Stimulated activated CD8-positive, alpha-beta memory T cell treated with anti-CD3 and anti-CD28 coated beads, Interleukin-7, amount 100 ng/mL, for 24 hours (primary cell): ENCODE measurements at places on chromosomes 5 and 9.

DNA sequence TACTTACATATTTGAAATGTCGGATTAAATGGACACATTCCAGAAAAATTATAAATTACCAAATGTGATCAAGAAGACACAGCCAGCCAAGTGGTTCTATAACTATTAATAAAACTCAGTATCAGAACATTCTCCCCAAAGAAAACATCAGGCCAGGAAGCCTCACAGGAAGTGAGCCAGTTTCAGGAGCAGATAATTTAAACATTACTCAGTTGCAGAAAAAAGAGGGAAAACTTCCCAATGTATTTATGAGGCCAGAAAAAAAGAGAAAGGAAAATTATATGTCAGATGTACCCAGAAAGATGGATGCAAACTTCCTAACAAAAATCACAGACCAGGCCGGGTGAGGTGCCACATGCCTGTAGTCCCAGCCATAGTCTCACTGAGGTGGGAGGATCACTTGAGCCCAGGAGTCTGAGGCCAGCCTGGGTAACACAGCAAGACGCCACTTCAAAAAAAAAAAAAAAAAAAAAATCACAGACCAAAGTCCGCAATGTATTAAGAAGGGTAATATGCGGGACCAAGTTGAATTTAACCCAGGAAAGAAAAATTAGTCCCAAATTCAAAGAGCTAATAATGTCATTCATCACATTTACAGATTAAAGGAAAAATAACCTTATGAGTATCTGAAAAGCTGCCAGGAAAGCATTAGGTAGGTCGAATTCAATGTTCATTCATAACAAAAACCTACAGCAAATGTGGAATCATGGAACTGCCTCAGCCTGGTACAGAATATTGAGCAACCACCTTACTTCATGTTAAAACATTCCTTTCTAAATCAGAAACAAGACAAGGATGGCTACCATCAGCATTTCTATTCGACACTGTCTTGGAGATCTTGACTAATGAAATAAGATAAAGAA, 37.2 kb upstream of the NRARP start:
- no peak for DNase-seq

GRCh38 chr5:36948650-36949049, 72.1 kb downstream of the NIPBL start:
- DNase-seq, result no peak

DNA sequence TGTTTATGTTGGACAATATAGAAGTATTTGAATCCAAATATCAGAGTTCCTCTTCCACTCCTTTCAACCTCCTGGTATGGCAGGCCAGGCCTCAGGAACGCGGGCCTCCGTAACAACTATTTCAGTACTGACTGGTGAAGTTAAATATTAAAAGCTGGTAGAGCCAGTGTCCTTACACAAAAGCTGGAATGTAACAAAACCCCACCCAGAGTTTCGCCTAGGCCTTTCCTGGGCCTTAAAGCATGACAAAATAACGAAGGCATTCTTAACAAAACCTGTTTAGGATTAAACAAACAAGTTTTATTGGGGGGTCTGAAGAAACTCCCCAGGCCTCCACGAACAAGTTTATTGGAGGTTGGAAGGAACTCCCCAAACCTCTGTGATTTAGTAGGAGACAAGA, 61.6 kb upstream of the GNE start:
- no peak for DNase-seq

GRCh38 chr5:58496488-58496887, 5.3 kb downstream of the GAPT start:
- no peak for DNase-seq

GRCh38 chr5:72940082-72940481, 15.8 kb upstream of the FCHO2 start:
- no peak for DNase-seq

DNA sequence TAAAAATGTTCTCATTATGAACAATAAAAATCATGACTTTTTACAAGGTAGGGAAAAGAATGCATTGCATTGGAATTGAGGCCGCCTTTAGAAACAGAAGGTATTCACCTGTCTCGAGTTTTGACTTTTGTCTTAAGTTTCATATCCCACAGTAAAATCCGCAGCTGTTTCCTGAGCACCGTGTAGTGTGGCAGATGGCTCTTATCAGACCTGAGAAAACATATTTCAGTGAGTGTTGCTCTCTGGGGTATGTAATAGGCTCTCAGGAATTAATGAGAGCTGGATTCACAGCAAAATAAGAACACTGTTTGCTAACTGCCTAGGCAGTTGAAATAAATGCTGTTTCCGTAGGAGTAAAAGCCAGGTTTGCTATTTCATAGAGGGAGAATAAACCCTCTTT, 221.4 kb downstream of the CFAP90 start:
- DNase-seq, result no peak

DNA sequence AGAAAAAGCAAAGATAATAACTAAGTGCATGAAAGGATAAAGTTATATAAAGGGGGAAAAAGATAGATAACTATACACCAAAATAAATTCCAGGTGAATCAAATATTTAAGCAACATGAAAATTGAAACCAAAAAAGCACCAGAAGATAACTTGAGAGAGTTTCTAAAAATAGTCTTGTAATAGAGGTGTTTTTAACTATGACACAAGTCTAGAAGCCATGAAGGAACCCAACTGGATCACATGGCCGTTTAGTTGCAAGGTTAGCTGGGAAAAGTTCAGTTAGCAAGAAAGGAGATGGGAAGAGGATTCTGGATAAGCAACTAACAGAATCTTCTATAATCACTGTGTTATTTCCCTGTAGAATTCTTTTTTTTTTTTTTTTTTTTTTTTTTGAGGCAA, 9.2 kb upstream of the RASA1 start:
- DNase-seq, result no peak

DNA sequence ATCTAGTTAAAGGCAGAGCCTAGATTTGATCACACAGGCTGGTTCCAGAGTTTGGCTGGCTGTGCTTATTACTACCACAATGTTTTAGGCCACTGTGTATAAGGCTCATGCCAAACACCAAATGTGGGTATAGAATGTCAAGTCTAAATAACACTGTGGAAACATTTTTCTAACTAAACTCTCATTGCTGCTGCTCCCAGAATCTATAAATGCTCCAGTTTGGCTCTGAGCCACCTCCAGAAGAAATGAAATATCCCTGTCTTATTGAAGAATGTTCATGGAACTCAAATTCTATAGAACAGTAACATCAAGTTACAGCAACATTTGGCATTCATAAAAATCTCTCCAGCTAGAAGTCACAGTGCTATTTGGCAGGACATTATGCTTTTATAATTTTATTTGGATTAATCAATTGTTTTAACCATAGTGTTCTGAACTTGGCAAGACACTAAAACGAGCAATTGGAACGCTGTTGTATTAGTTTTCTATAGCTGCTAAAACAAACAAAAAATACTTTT, 178.1 kb upstream of the COX7C start:
- no peak for DNase-seq

DNA sequence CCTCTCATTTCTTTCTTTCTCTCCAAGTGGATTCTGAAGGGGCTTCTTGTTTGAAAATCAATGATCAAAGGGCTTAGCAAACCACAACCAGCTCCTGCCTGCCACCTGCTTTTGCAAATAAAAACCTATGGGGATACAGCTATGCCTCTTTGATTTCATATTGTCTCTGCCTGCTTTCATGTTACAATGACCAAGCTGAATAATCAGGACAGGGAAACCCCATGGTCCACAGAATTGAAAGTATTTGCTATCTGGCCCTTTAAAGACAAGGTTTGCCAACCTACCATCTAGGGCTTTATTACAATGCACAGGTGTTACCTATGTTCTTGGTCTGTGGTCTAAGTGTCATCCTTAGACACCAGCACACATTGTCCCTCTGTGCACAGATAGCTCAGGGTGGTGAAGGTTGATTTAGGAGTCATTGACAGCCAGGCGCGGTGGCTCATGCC, 28.8 kb upstream of the PLIN2 start:
- DNase-seq, result no peak

GRCh38 chr9:99114049-99114440, 9.1 kb downstream of the TGFBR1 start:
- DNase-seq, result no peak

- DNase-seq, result no peak
Observed at GRCh38 chr5:52428977-52429489, 358.7 kb upstream of the ITGA1 start.

- no peak for DNase-seq
Observed at GRCh38 chr5:34957857-34958690, 28.7 kb downstream of the DNAJC21 start.

DNA sequence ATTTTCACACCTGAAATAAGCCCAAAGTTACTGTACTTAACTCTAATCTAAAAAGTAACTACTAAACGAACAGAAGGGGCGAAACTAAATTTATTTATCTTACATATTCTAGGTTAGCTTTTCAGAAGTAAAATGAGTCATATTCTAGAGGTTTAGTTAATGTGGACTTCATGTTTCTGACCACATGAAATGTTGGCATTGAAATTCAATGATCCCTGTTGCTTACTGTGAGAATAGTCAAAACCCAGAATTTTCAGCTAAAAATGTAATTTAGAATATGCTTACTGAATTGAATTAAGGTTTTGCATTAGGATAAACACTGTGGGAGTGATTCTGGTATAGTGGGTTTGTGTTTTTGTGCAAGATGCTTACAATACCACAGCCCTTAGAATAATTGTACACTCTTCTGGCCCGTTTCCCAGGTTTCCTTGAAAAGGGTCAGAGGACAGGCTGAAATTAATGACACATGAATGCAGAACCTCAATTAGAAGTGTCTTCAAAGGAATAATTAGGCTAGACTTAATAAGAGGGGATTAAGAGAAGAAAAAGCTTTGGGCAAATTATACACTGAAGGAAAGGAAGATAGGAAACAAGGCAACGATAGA, 1.4 kb upstream of the SNX18 start:
- no peak for DNase-seq

DNA sequence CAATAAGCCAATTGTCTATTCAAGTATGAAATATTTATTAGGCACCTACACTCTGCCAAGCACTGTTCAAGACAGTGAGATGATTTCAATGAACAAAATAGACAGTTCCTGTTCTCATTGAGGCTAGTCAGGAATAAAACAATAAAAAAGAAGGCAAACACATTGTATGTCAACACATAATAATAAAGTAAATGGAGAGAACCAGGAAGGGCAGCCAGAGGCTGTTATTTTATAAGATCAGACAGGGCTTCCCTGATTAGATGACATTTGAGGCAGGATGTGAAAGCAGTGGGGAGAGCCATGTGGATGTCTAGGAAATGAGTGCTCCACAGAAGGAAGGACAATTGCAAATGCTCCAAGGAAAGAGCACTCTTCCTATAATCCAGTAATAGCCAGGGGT, 2371.1 kb downstream of the MAT2B start:
- no peak for DNase-seq

DNA sequence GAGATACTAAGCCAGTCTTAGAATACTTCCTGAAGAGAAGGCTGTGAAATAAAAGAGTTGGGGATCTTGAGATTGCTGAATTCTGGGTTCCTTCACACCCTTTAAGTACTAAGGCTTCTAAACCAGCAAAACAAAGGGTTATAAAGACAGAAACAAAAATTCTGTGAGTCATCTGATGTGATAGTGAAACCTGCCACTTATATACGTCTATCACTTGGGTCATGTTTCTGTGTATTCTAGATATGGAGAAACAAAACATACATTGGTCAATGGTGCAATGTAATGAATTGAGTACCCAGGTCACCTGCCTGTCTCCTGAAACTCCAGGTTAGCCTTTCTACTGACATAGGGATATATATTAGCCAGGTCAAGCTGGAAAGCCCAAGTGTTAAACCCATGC, 319.3 kb upstream of the GRAMD2B start:
- DNase-seq, result no peak

GRCh38 chr5:107067395-107067794, 603.3 kb downstream of the EFNA5 start:
- DNase-seq, result no peak

DNA sequence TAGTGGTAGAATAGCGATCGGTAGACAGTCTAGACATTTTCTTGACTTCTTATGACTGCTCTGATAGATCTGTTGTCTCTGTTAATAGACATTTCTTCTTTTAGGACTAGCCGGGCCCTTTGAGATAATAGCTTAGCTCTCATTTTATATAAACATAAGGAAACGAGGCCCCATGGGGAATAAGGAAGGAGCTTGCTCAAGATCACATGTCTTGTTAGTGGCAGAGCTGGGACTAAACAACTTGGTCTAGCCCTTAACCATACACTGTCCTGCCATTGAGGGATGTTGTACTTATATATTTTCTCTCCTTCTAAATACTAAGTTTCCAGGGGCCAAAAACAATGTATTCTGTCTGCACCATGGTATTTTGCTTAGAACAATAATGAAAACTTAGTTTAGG, 140.0 kb downstream of the GCNT1 start:
- no peak for DNase-seq

DNA sequence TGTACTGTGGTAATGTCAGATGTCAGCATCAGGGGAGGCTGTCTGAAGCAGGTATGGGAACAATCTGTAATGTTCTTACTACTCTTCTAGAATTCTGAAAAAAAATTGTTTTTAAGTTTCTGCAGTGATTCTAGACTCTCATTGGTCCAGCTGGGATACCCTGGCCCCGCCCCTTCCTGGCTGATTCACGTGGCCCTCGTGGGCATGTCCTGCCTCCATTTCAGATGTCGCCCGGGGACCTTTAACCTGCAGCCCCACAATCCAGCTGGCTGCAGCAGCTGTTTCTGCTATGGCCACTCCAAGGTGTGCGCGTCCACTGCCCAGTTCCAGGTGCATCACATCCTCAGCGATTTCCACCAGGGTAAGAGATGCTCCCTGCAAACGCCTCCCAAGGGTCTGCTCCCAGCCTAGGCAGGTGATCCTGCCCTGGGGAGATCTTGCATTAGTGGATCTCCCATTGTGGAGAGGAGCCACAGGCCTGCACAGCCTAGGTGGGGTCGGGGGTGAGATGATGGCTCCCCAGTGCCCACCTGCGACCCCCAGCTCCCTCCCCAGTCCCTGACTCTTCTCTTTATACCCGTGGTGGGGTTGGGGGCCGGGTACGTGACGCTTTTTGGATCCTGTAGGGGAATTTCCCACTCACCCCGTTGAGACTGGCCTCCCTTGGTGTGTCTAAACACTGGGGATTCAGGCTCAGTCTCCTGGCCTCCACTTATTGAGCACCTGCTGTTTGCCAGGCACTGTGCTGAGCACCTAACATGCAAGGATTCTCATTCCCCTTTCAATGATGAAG, 36.5 kb downstream of the LAMC3 start:
- peak; percentile 10 for DNase-seq

- DNase-seq, result no peak
Observed at GRCh38 chr5:56129288-56129687, 103.8 kb downstream of the ANKRD55 start.

- DNase-seq, result no peak
Observed at GRCh38 chr9:131379056-131379455, 14.8 kb upstream of the PRRC2B start.

- DNase-seq, result no peak
Observed at GRCh38 chr9:94687451-94687850, 39.0 kb upstream of the AOPEP start.

GRCh38 chr9:115088860-115089259, 29.1 kb downstream of the TNC start:
- DNase-seq, result no peak

GRCh38 chr9:8558176-8558575, 758.6 kb upstream of the DMAC1 start:
- no peak for DNase-seq
